ENCODE measurements at places on chromosomes 6 and 20.

DNA sequence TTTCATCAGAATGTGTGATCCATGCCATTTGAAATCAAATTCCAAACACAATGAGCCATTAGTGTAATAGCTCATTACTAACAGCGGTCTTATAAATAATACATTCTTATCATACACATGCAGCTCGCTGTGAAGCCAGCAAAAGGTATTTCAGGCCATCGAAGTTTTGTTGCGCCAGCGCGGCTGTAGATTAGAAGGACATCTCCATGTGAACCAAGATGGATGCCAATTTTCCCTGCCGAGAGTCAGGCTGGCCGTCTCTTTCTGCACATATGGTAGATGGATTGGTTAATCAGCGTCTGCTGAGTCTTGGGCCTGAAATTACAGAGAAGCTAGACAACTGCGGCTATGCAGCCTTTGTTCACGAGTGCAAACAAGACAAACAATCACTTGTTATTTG lies 44.1 kb downstream of the CFAP61 start:
- no peak for DNase-seq

GRCh38 chr6:134491477-134491876 lies 173.6 kb upstream of the SGK1 start:
- no peak for DNase-seq

GRCh38 chr20:59031564-59032022 lies 542 bp downstream of the ATP5F1E start:
- DNase-seq: no peak

DNA sequence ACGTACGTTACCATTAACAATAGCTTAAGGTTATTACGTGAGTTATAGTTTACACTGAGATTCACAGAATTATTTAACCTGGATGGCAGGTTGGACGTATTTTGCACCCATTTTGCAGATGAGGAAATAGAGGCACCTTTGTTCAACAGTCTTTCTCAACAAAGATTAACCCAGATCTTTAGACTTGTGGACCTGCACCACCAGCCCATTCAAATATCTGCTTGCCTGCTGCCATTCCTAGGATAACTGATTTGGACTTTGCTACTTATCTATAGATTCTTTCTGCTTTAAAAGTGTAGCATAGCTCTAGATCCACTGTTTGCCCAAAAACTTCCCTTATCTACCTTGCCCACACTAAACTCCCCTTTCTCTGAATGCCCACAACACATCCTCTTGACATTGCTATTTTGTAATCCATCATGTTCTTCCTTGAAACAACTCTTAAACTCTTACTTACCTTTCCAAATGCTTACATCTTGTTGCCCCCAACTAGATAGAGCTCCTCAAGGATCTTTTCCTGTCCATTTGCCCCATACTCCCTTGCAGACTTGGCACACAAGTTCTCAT lies 56.4 kb upstream of the TNFAIP3 start:
- DNase-seq: no peak

DNA sequence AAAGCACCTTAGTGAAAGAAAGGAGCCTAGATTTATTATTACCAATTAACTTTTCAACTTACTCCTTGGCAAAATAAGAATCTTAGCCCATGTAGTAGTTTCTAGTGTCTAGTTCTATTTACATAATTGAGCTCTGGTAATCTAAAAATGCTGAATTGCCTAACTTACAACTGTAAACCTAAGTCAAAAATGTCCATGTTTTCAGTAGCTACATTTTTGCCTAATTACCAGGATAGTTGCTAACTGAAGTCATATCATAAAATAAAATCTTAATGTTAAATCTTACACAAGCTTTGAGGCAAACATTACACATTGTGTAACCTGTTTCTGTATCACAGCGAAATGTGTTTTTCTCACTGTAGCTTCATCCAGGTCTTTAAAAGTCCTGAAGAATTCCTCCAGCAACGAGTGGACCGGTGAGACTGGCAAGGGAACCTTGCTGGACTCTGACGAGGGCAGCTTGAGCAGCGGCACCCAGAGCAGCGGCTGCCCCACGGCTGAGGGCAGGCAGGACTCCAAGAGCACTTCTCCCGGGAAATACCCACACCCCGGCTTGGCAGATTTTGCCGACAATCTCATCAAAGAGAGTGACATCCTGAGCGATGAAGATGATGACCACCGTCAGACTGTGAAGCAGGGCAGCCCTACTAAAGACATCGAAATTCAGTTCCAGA lies 7.6 kb upstream of the CLDN20 start:
- DNase-seq: no peak

- DNase-seq: no peak
These were observed 137.9 kb upstream of the NEDD9 start for GRCh38 chr6:11370191-11371018.

DNA sequence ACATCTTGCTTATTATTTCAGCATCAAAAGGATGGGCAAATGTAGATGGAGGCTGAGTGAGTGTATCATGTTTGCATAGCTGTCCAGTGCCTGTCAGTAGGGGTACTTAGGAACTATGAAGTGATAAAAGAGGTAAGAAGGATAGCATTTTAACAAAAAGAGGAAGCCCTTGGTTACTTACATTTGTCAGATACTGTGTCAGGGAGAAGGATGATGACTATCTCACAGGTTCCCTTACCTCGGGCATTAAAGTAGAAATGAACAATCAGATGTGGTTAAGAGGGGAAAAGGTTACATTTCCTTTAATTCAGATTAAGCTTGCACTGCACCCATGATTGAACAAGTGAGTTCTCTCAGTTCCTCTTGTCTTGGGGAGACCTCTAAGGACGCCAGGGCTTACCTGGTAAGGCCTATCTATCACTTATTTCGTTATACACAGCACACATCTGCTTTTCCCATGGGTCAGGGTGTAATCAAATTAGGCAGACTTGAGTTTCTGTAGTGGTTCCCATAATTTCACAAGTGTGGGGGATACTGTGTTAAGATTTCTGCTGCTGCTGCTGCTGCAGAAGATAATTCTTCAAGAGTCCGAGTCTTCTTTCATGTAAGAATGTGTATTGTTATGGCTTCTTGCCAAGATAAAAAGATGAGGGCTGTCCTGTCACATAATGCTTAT lies 4.5 kb downstream of the FOXO3 start:
- no peak for DNase-seq

DNA sequence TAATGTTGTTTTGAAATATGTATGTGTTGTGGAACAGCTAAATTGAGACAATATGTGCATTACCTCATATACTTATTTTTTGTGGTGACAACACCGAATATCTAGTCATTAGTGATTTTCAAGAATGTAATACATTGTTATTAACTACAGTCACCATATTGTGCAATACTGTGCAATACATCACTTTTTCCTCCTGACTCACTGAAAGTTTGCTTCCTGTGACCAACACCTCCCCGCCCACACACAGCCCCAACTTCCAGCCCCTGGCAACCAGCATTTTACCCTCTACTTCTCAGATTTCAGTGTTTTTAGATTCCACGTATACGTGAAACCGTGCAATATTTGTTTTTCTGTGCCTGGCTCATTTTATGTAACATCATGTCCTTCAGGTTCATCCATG lies 627.9 kb downstream of the PRKN start:
- no peak for DNase-seq

- no peak for DNase-seq
These were observed 284.5 kb downstream of the UST start for GRCh38 chr6:149031201-149031858.

DNA sequence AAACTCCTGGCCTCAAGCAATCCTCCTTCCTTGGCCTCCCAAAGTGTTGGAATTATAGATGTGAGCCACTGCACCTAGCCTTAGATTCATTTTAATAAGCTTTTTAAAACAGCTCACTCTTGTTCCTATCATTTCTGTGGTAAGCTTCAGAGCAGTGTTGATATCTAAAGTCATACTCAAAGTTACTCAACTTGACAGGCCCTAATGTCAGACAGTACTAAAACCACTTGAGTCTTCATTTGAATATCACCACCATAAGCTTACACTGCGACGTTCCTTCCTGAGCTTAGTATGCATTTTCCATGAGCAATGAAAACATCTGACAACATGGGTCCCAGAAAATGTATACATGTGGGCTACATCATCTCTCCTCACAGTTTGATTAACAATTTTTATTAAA lies 6.0 kb downstream of the FUCA2 start:
- no peak for DNase-seq

- DNase-seq: no peak
These were observed 9.8 kb downstream of the FOXS1 start for GRCh38 chr20:31835554-31835953.

GRCh38 chr6:127186889-127187288 lies 68.4 kb downstream of the RSPO3 start:
- peak; percentile 28 for DNase-seq
